Smooth muscle cell of the pulmonary artery (primary cell): ENCODE measurements at places on chromosomes 4 and X. TPM values are rescaled to one million over a fixed set of nuclear protein-coding genes. Genes with fewer than 3 reads are reported as not detected.

The FHL1 gene
- 114 and 268 TPM in 2 replicates for total RNA-seq

The BEND2 gene
- not detected in 2 replicates for total RNA-seq

The PCYT1B gene
- 0.76 and 0.91 TPM in 2 replicates for total RNA-seq

The NHS gene
- total RNA-seq = 4.4 and 5.1 TPM in 2 replicates

The F8A2 gene
- not detected in 2 replicates for total RNA-seq

The CDS1 gene
- total RNA-seq = 0.10 and 0.26 TPM in 2 replicates

The CA5B gene
- 12.1 TPM in 2 replicates for total RNA-seq

The SMIM20 gene
- 23.4 and 28.2 TPM in 2 replicates for total RNA-seq

The TMEM35A gene
- 5.5 and 7.2 TPM in 2 replicates for total RNA-seq

The ELOVL6 gene
- 14.2 and 14.5 TPM in 2 replicates for total RNA-seq

The ABCG2 gene
- total RNA-seq = 1.2 and 7.2 TPM in 2 replicates

The FAT4 gene
- total RNA-seq = 25.0 and 39.0 TPM in 2 replicates

The LDB2 gene
- 11.3 and 70.6 TPM in 2 replicates for total RNA-seq

The GC gene
- not detected in 2 replicates for total RNA-seq

The FAM9B gene
- not detected in 2 replicates for total RNA-seq

The RHOXF1 gene
- total RNA-seq = not detected in 2 replicates

The RS1 gene
- not detected in 2 replicates for total RNA-seq

The PAK3 gene
- 1.4 and 4.6 TPM in 2 replicates for total RNA-seq

The SLC10A7 gene
- 6.7 and 11.1 TPM in 2 replicates for total RNA-seq

The RHOH gene
- total RNA-seq = not detected in 2 replicates

The RBM47 gene
- 0.26 and 0.56 TPM in 2 replicates for total RNA-seq

The EFHC2 gene
- total RNA-seq = 0.07 and 0.13 TPM in 2 replicates

The CEP44 gene
- total RNA-seq = 11.5 and 13.6 TPM in 2 replicates
